ENCODE measurements at places on chromosomes 13 and 19.

GRCh38 chr19:44341794-44342193, 14.7 kb downstream of the ZNF112 start:
- no peak for DNase-seq

GRCh38 chr13:88978607-88979006, 1307.4 kb downstream of the SLITRK5 start:
- no peak for DNase-seq

DNA sequence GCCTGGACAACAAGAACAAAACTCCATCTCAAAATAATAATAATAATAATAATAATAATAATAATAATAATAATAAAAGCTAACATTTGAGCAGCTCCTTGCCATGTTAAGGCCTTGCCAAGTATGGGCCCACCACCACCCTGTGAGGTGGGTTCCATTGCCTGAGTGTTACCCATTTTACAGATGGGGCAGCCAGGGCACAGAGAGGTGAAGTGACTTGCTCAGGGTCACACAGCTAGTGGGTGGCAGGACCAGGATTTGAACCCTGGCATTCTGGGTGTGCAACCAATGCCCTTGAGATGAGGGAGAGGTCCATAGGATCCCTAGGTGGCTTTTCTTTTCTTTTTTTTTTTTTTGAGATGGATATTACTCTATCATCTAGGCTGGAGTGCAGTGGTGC, 29.5 kb downstream of the ZSWIM4 start:
- DNase-seq = no peak

GRCh38 chr19:57537953-57538547, 10.9 kb downstream of the ZNF549 start:
- no peak for DNase-seq

- DNase-seq = no peak
These were observed 2.8 kb upstream of the HNRNPM start for GRCh38 chr19:8441725-8442544.

DNA sequence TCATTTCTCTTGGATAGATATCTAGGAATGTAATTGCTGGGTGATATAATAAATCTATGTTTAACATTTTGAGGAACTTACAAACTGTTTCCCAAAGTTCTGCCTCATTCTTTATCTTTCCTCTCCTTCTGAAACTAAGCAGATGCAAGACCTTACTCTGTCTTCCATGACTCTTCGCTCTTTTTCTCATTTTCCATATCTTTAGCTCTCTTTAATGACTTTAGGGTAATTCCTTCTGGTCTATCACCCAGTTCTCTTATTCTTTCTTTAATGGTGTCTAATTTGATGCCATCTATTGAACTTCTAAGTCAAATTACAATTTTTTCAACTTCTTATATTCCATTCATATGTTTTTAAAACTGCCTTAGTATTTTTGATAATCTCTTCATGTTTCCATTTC, 316.6 kb downstream of the POU4F1 start:
- DNase-seq = no peak

DNA sequence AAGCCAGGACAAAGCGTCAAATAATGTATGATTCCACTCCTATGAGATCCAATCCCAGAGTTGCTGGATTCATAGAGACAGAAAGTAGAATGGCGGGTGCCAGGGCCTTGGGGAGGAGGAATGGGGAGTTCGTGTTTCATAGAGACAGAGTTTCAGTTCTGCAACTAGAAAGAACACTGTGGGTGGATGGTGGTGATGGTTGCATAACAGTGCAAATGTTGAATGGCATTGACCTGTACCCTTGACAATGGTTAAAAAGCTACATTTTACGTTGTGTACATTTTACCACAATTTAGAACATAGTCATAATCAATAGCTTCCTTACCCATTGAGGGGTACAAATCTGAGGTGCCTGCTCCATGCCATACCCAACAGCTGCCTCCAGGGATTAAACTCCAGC, 33.4 kb downstream of the MBD3L2B start:
- DNase-seq = no peak

DNA sequence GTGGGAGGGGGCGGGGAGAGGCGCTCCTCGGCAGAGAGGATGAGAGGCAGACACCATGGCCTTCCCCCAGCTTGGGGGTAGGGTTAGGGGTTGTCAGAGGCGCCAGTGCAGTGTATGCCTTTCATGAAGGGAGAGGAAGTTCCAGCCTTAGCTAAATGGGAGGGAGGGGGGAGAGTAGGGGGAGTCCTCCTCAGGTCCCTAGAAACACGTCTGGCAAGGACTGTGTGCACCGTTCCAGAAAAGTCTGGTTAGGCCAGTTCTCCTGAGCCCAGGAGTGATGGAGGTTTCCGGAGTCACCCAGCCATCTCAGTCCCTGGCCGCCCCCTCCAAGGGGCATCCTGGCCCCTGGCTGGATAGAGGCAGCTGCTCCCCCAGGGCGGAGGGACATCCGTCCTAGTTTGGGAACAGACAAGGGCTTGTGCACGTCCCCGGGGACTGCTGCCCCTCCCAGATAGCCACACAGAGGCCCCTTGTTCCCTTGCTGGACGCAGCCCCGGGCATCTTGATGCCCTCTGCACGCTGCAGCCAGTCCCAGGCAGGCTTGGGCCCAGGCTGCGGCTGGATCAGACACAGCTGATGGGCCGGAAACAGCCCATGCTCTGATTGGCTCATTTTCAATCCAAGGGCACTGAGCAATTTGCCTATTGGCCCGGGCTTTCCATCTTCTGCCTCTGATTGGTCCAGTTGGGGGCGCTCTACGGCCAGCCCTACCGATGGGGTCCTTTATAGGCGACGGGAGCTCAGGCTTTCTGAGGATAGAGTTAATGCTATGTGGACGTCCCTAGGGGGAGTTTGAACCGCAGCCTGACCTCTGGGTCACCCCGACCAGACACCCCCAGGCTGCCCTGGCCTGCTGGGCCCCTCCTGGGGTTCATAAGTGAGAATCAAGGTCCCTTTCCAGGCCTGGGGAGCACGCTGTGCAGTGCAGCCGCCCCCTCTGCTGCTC, 3.8 kb downstream of the S1PR2 start:
- no peak for DNase-seq
